MCF 10A (cell line): ENCODE measurements at places on chromosomes 4 and X. TPM values are rescaled to one million over a fixed set of nuclear protein-coding genes. Genes with fewer than 3 reads are reported as not detected.

The GPR50 gene
- total RNA-seq, result not detected in 2 replicates

The CSAG3 gene
- not detected in 2 replicates for total RNA-seq

DNA sequence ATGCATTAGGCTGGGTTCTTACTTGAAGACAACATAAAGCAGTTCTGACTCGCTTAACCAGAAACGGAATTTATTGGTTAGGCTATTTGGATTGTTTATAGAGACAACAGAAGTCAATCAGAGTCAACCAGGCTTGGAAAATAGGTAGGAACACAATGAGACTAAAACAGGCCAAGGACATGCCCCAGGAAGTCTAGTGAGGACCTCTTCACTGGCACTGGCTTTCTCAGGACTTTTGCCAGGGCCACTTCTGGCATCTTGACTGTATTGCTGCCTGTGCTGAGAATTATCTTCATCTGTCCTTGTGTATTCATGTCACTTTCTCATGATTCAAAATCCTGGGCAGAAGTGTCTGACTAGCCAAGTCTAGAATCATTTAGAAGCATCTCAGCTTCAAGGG, 19.6 kb downstream of the PGAM4 start:
- DNase-seq, result no peak

DNA sequence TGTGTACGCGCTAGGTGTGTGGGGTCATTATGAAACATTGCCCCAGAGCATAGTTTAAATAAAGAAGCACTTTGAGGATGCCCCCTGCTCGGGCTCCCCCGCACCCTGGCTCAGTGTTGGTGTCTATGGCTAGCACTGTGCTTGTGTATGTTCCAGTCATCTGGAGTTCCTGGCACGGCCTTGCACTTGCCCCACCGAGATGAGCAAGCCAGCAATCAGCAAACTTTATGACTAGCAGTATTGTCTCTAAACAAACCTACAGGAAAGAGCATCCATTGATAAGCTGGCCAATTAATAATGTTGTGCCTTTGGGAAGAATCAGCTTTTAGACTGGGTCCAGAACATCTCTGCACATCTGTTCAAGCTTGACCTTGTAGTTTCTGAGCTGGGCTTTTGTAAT, 707 bp upstream of the SHROOM4 start:
- no peak for DNase-seq

DNA sequence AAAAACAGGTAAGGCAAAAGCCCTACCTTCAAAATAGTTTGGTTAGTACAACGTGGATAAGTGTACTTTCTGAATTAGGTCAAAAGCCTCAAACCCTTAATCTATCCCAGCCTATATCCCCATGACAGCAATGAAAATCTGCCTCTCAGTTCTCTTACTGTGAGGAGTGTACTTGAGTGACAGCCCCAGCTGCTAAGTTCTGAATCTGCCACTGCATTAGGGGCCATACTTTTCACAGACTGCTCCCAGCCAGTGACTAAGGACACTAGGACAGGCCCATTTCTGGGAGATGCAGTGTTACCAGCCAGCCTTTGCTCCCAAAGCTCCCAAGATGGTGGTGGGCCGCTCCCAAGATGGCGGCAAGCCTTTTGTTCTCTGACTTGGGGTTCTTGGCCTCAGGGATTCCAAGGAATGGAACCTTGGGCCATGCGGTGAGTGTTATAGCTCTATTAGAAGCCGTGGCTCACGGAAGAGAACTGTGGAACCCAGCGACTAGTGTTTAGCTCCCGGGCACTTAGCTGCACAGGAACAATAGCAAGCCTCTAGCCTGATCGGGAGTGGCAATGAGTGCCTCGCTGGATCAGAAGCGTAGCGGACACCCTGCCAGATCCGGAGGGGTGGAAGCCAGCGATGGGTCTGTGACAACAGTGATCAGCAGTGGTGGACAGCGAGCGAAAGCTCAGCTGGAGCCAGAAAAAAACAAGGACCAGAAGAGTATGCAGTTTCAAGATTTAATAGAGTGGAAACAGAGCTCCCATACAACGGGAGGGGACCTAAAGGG, 175.6 kb upstream of the NRK start:
- DNase-seq, result no peak

DNA sequence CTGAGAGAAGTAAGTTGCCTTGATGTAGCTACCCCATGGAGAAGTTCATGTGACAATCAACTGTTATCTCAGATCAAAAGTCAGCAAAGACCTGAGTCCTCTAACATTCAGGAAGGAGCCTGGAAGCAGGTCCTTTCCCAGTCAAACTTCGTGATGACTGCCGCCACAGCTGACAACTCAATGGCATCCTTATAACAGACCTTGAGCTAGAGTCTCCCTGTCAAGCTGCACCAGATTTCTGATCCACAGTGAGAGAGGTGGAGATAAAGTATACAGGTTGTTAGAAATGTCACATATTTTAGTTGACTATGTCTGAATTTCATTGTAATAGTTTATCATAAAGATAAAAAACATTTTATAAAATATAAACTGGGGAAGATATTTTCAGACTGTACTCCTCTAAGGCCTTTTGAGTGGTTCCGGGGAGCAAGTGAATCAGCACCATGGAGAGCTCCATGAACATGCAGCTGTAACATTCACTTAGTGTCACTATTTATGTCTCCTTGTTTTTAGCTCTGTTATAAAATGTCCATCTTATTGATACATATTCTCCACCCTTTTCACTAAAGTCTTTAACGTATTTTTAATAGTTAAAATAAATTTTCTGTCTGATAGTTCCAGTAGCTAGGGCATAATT, 1653.5 kb upstream of the AGA start:
- DNase-seq, result peak; percentile 70

- DNase-seq, result no peak
Measured at GRCh38 chr4:119832776-119833175, 204.2 kb upstream of the PDE5A start.

DNA sequence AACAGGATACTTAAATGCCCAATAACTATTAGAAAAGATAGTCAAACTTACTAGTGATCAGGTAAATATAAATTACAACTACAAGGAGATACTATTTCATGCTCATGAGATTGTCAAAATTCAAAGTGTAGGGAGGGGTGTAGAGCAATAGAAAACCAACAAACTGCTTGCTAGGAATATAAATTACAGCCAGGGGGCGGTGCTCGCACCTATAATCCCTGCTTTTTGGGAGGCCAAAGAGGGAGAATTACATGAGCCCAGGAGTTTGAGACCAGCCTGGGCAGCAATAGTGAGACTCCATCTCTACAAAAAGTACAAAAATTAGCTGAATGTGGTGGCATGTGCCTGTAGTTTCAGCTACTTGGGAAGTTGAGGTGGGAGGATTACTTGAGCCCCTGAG, 556.5 kb upstream of the NR3C2 start:
- DNase-seq, result peak; percentile 33

GRCh38 chr4:985123-985830, 1.6 kb upstream of the IDUA start:
- DNase-seq, result peak; percentile 38
